ENCODE measurements at places on chromosomes 5 and 9.

DNA sequence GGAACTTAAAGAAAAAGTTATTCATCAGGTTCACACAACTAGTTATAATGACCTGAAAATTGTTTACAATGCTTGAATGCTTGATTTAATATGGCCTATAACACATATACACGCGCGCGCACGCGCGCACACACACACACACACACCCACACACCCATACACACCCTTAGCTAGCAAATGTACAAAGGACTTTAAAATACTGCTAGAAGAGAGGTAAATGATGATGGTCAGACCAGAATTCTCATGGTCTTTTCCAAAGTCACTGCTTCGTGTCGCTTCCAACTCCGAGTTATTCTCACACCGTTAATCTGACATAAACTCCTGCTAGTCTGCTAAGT is 5.9 kb downstream of the LSM11 start:
- DNase-seq = no peak

- DNase-seq = peak; percentile 18
Observed at GRCh38 chr5:65721050-65721719, 724 bp downstream of the SGTB start.

- no peak for DNase-seq
Observed at GRCh38 chr5:169268019-169268418, 32.9 kb downstream of the SLIT3 start.

- DNase-seq = peak; percentile 66
Observed at GRCh38 chr5:150636391-150637244, 3.8 kb upstream of the SYNPO start.

- DNase-seq = no peak
Observed at GRCh38 chr9:24516463-24516862, 29.2 kb downstream of the IZUMO3 start.

DNA sequence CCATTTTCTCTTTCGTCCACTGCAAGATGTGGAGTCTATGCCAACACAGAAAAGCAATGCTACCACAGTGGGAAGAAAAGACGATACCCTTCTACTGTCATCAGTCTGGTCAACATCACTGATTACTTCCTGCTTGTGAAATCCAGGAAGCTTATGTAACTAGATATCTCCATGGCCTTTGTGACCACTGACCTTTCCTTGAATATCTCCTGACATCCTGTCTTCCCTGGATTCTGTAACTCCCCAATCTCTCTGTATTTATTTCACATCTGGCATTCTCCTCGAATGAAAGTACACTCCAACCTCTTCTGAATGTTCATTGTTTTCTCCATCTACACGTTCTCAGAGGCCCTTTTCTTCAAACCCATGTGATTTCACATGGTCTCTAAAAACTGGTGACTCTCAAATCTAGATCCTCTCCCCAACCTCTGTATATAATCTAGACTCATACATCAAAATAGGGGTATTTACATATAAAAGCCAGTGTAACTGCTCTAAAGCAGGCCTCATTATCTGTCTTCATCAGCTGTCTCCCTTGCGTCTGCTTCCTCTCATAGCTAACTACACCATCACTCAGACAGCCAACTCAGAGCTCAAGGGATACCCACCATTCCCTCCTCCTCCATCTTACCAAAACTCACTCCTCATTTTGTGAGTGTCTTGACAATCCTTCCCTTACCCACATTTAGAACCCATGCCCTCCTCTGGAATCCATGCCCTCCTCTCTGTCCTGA is 156.8 kb downstream of the SEMA5A start:
- DNase-seq = no peak

DNA sequence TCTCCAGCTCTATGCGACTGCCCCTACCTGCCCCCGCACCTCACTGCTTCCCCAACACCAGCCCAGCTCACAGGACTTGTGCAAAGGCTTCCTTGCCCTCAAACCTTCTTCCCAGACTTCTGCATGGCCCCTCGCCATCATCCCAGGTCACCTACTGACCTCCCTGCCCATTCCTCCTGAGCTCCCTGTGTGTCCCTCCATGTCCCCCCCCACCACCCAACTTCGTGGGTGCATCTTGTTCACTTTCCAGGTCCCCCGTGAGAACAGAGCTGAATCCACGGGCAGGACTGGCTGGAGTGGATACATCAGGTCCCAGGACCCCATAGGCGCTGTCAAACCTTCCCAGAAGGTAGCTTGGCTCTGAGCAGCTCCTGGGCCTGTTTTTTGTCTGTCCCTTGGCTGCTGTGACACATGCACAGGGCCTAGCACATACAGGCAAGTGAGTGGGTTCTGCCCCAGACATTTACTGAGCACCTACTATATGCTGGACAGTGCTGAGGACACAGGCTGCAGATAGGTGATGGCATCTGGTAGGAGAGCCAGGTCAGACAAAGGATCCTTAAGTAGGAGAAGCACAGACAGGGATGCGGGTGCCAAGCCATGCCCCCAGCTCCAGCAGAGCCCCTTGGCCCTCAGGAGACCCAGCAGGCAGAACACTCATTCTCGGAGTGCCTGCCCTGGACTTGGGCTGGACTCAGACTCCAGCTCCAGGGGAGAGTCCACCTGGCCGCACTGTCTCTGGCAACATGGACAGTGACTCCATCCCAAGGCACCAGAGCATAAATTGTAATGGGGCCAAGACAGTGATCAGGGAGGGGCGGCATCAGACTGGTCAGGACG is 15.0 kb downstream of the NINJ1 start:
- DNase-seq = no peak

DNA sequence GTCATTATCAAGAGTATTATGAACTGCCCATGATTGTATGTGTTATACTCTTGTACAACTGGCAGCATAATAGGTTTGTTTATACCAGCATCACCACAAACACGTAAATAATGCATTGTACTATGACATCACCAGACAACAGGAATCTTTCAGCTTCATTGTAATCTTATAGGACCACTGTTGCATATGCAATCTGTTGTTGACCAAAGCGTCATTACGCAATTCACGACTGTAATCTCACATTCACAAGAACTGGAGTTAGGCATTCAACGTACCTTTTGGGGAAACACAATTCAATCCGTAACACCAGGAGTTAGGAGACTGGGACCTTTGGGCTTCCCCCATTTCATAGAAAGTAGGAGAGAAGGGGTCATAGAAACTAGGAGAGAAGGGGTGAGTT is 20.4 kb upstream of the ARSI start:
- no peak for DNase-seq

GRCh38 chr9:35555881-35556280 is 49.2 kb upstream of the TESK1 start:
- DNase-seq = no peak

GRCh38 chr9:68706363-68707201 is 1.5 kb downstream of the PIP5K1B start:
- no peak for DNase-seq

DNA sequence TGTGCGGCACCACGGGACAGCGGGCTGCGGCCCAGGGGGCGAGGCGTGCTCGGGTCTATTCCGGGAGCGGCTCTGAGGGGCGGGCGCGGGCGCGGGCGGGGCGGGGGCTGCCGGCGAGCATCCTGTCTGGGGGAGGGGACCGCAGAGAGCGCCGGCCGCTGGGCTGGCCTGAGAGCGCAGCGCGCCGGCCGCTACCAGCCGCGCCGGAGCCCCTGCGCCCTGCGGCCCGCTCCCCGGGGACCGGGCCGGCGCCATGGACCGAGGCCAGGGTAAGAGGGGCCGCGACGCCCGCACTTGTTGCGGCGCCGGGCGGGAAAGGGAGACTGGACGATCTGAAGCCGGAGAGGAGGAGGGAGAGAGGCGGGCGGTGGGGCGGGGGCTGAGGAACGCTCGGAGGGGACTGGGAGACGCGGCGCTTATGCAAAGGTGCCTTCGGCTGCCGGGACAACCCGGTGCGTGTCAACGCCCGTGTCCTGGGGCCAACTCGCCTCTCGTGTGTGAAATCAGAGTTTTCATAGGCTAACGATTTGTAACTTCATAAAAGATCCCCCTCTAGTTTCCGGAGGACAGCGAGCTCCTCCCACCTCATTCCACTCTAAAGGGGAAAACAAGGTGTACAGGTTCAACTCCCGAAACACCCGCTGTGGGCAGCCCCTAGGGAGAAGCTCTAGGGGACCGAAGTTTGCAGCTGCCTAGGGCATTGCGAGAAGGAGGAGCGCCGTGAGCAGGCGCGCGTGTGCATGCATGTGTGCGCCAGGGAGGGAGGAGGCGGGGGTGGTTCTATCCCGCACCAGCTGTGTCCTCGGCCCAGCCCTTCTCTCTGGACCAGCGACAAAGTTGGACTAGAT is at the start of gene AFAP1L1:
Gene AFAP1L1, plus strand, starts transcription at position 144 of the 848 bp plus-strand sequence. Its CDS starts 110 bp downstream, at position 254.
- DNase-seq = peak; percentile 48

GRCh38 chr5:132086277-132086794 is 12.7 kb downstream of the CSF2 start:
- DNase-seq = no peak

- DNase-seq = peak; percentile 38
Observed at GRCh38 chr5:32852535-32852934, 141.4 kb downstream of the NPR3 start.

DNA sequence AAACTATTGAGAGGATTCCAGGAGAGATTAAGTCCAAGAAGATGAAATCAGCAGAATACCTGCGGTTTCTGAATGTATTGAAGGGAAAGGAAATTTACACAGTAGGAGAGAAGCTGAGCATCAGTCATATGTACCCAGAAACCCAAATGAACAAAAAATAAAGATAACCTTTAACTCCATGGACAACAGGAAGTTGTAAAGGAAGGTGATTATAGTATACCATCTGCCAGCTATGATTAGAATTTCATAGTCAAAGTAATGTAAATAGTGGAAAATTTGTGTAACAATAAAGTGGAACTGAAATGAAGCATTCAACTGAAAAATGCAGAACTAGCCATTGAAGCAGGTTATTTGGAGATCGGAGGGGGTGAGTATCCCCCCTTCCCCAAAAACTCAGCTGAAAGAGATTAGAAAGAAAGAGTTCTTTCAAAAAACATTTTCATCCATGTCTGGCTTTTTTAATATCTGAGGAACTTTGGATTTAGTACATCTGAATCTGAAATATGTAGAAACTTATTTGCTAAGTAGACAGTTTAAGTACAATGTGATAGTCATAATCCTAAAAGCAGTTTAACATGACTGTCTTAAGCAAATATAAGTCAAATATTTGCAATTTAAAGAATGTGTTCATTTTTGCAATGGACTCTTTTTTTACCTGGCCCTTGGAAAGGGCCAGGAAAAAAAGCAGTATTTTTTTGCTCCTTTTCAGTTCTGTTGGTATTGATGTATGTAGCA is 58.4 kb downstream of the APC start:
- no peak for DNase-seq

GRCh38 chr9:91773156-91773555 is 176.9 kb downstream of the ROR2 start:
- no peak for DNase-seq

DNA sequence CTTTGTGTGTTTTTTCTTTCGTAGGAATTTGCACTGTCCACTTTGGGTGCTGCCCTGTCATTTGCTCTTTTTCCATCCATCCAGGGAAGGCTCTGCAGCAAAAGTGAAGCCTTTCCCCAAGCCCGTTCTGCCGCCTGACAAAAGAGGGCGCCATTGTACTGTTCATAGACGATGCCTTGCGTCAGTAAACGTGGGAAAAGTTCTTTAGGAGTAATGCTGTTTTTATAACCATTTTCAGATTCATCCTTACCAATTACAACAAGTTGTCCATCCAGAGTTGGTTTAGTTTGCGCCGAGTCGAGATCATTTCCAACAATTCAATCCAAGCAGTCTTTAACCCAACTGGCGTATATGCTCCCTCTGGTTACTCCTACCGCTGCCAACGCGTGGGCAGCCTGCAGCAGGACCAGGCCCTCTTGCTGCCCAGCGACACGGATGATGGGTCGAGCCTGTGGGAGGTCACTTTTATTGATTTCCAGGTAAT is 34.3 kb upstream of the RPS23 start:
- DNase-seq = peak; percentile 31

- no peak for DNase-seq
Observed at GRCh38 chr5:58810086-58810485, 227.2 kb downstream of the RAB3C start.

- no peak for DNase-seq
Observed at GRCh38 chr5:133682451-133682850, 70.1 kb upstream of the FSTL4 start.

DNA sequence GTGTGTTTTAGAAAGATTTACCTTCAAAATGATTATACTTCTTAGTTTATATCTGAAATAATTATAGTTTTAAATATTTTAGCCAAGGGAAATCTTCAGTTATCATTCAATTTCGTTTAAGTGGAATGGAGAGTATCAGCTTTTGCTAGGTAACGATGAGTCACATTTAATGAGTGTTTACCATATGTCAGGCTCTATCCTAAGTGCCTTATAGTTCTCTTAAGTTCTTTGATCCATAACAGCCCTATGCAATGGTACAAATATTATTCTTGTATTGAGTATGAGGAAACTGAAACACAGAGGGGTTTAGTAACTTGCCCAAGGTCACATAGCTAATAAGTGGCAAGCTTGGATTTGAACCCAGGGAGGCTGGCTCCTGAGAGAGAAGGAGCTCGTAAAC is 37.5 kb upstream of the SHB start:
- DNase-seq = no peak

- DNase-seq = peak; percentile 54
Observed at GRCh38 chr9:89497257-89497963, 503 bp downstream of the SEMA4D start.

GRCh38 chr9:136232969-136233368 is 12.6 kb downstream of the QSOX2 start:
- no peak for DNase-seq

DNA sequence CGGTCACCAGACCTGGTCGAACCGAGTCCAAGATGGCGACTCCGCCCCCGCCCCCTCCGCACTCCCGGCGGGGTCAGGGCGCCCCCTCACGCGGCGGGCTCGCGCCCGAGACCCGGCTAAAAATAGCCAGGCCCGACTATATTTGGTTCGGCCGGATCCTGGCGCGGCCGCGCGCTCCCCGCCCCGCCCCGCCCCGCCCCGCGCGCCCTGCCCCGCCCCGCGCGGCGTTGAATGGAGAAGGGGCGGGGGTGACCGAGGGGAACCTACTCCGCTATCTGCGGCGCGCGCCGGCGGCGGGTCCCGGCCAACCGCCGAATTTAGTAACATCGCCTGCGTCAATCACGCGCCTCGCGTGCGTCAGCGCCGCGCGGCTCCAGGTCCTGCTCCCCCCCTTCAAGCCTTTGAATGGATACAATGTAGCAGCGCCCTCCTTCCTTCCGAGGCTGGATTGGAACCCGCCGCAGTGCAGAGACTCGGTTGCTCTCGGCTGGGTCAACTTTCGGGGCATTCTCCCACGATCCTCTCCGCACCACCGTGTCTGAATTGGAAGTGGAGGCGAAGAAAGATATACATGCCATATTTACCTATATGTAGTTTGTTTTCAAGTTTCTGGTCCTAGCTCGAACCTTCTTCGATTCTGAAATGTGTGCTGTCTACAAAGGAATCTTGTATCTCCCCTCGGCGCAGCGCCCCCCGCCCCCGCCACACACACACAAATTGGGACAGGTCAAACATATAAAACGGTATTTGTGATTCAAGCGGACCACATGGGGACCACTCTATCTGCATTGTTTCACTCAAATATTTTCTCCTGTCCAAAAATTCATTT is 1.6 kb upstream of the NR4A3 start:
- DNase-seq = peak; percentile 75

- no peak for DNase-seq
Observed at GRCh38 chr5:141903261-141903660, 20.4 kb upstream of the DELE1 start.

- no peak for DNase-seq
Observed at GRCh38 chr9:79719021-79719420, 147.3 kb downstream of the TLE4 start.

GRCh38 chr9:85859765-85860164 is 81.2 kb upstream of the NAA35 start:
- DNase-seq = no peak

- peak; percentile 83 for DNase-seq
Observed at GRCh38 chr9:37119907-37120842, at the start of gene ZCCHC7. ZCCHC7 (plus strand) TSS chr9:37120574.
